ENCODE measurements at places on chromosomes 16 and 17. TPM values are rescaled to one million over a fixed set of nuclear protein-coding genes. Genes with fewer than 3 reads are reported as not detected.

The HOXB7 gene
- total RNA-seq = 12.8 TPM

GRCh38 chr16:67158637-67159600 lies 790 bp downstream of the TRADD start:
- DNase-seq = no peak

The CDIP1 gene
- 12.4 TPM for total RNA-seq

DNA sequence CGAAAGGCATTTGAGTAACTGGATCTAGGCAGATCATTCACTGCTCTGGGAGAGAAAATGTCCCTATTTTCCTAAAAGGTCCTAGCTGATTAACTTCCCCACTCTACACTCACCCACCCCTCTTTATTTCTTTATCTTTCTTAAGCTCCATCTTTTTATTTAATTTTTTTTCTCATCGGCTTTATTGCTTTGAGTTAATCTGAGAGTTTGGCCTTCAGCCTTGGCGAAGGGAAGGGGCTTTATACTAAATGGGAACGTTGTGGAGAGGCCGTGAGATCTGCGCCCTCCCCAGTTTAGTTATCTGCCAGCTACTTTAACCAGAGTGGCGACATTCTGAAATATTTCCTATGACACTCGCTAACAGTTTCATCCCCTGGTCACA lies 882 bp upstream of the TOX3 start:
- DNase-seq = no peak

The MAF gene
- not detected for total RNA-seq

The CCDC200 gene
- total RNA-seq = not detected

DNA sequence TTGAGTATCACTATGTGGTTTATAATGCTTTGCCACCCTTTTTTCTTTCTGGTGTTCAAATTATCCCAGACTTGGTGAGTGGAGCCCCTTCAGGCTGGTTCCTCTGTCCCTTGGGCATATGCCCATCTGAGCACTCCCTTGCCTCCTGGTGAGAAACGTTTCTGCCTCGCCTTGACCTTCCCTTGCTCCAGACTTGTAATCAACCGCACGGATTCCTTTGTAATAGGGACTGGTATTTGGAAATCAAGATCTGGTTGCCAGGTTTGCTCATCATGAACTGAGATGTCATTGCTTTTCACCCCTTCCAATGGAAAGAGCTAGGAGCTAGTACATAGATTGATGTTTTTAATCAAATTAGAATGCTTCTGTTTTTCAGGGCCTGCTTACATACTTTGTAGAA lies 43.7 kb downstream of the SEC14L1 start:
- DNase-seq = no peak

DNA sequence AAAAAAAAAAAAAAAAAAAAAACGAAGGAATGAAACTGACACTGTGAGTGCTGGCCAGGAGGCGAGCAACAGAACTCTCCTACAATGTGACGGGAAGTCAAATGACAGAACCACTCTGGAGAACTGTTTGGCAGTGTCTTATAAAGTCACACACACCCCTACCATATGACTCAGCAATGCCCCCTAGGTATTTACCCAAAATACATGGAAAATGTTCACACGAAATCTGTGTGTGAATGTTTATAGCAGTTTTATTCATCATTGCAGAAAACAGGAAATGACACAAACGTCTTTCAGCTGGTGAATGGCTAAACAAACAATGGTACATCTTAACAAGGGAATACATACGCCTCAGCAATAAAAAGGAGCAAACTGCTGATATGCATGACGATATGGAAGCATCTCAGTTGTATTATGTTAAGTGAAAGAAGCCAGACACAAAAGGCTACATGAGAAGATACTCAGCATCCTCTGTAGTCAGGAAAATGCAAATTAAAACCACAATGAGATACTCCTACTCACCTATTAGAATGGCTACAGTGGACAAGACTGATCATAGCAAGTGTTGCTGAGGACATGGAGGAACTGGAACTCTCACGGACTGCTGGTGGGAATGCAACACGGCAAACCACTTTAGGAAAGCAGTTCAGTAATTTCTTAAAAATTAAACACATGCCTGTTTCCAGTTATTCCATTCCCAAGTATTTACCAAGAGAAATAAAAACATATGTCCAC lies 74.7 kb downstream of the TBC1D16 start:
- DNase-seq = no peak

- DNase-seq = no peak
These were observed 65.4 kb downstream of the MRC2 start for GRCh38 chr17:62692721-62693431.

The NPIPA3 gene
- 0.37 TPM for total RNA-seq

DNA sequence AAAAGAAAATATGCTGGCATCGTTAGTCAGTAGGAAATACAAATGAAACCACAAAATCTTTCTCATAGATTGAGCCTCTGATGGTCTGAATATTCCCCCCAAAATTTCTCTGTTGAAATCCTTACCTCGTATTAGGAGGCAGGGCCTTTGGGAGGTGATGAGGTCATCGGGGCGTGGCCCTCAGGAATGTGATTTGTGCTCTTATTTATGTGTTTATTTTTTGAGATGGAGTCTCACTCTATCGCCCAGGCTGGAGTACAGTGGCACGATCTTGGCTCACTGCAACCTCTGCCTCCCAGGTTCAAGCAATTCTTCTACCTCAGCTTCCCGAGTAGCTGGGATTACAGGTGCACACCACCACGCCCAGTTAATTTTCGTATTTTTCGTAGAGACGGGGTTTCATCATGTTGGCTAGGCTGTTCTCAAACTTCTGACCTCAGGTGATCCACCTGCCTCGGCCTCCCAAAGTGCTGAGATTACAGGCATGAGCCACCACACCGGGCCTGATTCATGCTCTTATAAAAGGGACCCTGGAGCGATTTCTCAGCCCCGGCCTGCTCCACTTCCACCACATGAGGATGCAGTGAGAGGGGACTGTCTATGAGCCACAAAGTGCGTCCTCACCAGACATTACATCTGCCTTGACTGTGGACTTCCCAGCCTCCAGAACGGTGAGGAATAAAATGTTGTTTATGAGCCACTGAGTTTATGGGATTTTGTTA lies 53.1 kb downstream of the DNAH17 start:
- DNase-seq = no peak

The ODAD4 gene
- total RNA-seq = not detected

GRCh38 chr17:4199818-4200402 lies 56.9 kb downstream of the CYB5D2 start:
- peak; percentile 30 for DNase-seq

GRCh38 chr17:4948931-4949320 lies 596 bp upstream of the PFN1 start:
- DNase-seq = peak; percentile 84

- no peak for DNase-seq
These were observed 105.8 kb downstream of the SOCS1 start for GRCh38 chr16:11150190-11150589.

- peak; percentile 77 for DNase-seq
These were observed 15.6 kb downstream of the PDK2 start for GRCh38 chr17:50110591-50111349.

The OTOP3 gene
- total RNA-seq = not detected

The PAQR4 gene
- total RNA-seq = 43.4 TPM

GRCh38 chr17:27983853-27984252 lies 58.6 kb upstream of the NLK start:
- no peak for DNase-seq

DNA sequence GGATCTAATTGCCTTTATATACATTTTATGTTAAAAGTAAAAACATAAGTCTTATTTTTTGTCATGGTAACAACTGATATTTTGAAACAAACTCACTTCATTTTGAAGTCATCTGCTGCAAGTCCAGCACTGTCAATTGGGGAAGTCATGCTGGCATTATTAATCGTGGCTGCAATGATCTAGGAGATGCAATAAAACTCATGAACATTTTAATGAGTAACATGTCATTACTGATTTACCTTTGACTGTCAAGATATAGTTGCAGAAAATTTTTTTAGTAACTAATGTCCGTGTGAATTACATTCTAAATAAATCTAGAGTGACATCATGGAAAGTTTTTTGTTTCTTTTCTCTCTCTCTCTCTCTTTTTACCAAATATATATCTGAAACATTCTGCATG lies 17.3 kb upstream of the KRT24 start:
- no peak for DNase-seq

GRCh38 chr17:47280072-47280811 lies 26.6 kb downstream of the ITGB3 start:
- DNase-seq = no peak

DNA sequence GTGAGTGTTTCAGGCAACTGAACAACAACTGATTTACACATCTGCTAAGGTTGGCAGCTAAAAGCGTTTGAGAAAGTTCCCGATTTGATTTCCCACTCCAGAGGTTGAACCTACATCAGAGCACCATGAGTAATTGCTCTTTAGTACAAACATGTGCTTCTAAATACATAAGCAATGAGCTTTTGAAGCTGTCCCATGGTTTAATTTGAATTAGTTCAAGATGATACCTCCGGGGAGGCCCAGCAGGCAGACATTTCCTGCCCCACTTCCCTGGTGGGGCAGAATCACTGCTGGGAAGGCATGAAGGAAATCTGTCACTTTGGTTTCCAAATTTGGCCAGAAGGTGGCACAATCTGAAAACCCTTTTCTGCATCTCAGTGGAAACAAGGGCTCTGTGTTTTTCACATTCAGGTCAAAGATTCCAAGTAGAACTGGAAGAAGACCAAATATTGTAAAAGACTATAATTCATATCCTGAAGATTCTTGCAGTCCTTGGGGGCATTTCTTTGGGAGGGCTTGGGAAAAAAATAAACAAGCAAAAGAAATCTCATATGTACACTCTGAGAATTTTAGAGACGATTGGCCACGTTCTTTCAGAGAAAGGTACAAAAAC lies 176.2 kb upstream of the FAM20A start:
- DNase-seq = peak; percentile 66

The ACAP1 gene
- total RNA-seq = 0.61 TPM

GRCh38 chr17:79047291-79047920 lies 23.4 kb downstream of the C1QTNF1 start:
- no peak for DNase-seq

- DNase-seq = no peak
These were observed 121.6 kb upstream of the ANKFN1 start for GRCh38 chr17:56031636-56032035.

The ZNF207 gene
- total RNA-seq = 171 TPM

- DNase-seq = no peak
These were observed 771 bp downstream of the MSRB1 start for GRCh38 chr16:1942047-1942809.

DNA sequence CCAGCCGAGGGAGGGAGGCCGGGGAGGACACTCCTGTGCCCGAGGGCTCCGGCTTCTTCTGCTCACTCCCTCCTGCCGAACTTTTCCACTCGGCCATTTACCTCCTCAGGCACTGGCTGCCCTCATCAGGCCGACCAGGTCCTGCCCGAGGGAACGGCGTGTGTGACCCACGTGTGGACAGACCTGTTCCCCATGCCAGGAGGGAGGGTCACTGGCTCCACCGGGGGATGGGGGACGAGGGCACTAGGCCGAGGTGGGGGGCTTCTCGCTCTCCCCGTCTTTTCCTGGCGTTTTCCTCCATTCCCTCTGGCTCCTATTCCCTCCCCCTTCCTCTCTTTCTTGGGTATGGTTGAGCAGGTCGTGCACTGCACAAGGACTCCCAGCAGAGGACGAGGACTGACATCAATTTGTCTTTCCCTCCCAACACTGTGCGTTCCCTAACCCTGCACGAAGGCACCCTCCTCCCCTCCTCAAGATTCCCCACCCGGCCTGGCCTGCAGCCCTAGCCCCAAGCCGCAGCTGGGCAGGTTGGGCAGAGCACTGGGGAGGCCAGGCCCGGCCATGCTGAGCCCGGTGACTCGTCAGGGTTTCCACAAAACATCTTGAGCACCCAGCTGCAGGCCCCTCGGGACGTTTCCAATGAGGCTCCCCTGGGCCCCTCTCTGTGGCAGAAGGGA lies 3.2 kb upstream of the IL17C start:
- no peak for DNase-seq

The SLFN13 gene
- total RNA-seq = not detected

DNA sequence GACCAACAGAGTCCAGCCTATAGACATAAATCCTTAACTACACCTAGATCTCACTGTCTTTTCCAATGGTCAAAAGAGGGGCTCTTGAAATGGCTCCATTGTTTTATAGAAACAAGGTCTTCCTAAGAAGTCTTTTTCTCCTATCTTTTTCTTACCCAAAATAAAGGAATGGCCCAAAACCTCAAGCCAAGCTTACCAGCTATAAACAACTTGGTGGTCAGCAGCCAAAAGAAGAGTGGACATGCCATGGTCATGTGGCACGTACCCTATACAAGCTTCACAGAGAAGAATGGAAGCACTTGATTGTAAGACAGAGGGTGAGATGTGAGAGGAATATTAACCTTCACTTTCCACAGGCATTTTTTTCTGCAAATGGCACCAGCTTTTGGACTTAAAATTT lies 82.1 kb upstream of the GNAO1 start:
- DNase-seq = no peak

DNA sequence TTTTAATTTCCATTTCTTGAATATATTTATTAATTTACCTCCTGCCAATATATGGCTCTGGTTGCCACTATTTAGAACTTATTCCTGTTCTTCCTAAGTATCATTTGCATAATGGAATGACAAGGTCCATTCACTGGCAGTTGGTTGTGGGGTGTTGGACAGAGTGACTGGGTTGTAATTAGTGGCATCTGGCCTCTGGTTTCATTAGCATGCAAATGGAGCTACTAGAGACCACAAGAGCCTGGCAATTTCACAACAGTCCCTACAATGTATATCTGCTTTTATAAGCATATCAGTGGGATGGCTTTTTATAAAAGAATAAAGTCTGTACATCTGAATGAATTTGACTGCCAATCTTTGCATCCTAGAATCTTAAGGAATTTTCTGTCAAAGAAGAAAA lies 1030.9 kb upstream of the CDH8 start:
- DNase-seq = no peak

DNA sequence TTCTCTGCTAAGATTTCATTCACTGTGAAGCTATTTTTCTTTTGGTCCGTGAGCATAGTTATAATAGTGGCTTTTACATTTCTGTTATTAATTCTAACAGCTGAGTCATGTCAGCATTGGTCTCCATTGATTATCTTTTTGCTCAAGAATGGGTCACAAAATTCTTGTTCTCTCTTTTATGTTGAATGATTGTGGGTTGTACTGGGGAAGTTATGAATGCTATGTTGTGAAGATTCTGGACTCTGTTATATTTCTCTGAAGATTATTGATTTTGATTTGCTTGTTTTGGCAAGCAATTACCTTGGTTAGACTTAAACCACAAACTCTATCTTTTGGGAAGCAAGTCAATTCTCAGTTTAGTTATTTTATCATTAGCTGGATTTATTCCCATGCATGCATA lies 98.8 kb downstream of the IRX5 start:
- no peak for DNase-seq

All from G401 (cell line).